Hepatocyte (in vitro differentiated cells): ENCODE measurements at places on chromosomes 1 and 21. TPM values are rescaled to one million over a fixed set of nuclear protein-coding genes. Genes with fewer than 3 reads are reported as not detected.
A peak's percentile ranks its signal among the peaks of the same experiment; 100 is the strongest.

GRCh38 chr1:103129255-103129654 is 20.9 kb upstream of the COL11A1 start:
- DNase-seq = peak; percentile 43

DNA sequence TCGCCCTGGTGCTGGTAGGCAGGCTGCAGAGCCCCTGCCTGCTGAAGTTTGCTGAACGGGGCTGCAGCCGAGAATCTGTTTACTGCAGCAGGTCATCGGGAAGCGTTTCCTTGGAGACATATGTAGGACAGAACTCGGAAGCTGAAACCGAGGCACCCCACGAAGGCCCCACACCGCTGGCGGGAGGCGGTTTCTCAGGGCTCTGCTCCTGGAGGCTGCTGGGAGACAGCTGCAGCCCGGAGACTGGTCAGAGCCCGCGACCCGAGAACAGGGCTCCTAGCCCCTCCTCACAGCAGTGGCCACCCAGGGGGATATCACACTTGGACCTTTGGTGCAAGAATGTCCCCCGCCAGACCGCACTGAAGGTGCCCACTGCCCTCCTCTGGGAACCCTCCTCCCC is 12.7 kb upstream of the PLCH2 start:
- peak; percentile 57 for DNase-seq

DNA sequence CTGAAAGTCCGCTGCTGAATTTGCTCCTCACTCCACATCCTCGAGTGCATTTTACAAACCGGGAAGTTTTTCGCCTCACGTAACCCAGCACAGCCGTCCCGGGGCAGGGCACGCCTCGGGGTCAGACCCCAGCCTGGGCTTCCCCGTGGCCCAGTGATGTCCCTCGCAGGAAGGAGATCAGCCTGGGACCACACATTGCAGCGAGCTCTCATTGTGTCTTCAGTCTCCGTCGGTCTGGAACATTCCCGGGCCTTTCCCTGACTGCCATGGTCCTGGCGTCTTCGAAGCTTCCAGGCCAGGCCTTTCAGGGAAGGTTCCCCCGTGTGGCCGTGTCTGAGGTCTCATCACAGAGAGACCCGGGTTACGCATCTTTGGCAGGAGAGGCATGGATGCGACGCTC is 43.5 kb downstream of the MORN1 start:
- DNase-seq = no peak

DNA sequence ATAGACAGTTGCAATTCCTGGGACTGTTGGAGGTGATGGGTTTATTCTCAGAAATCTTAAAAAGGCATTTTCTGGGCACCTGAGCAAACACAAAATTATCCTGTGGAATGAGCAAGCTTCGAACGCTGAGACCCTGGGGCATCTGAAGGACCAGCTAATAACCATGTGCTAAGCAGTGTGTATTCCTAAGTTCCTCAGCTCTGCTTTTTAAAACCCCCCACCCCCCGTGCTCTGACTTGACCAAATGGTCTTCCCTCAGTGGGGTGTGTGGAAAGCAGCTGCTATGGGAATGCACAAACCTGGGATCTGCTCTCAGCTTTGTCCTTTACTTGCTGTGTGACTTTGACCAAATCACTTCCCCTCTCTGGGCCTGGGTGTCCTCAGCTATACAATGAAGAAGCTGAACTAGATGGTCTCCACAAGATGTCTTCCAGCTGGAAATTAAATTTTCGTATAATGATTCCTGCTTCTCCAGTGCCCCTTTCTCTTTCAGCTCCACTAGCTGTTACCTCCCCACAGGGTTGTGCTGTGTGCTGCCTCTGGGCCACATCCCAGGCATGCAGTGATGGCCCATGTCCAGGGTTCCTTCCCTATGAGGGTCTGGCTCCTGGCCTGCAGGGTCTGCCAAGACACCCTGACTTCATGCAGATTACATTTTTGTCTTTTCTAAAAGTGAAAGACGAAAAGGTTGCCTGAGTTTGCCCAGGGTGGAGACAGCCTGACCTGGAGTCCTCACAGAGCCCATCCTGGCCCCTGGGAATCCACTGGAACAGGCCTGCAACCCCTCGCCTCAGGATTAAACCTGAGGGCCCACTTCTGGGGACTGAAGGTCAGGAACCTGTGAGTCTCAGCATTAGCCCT is 14.9 kb upstream of the CD247 start:
- DNase-seq = no peak

DNA sequence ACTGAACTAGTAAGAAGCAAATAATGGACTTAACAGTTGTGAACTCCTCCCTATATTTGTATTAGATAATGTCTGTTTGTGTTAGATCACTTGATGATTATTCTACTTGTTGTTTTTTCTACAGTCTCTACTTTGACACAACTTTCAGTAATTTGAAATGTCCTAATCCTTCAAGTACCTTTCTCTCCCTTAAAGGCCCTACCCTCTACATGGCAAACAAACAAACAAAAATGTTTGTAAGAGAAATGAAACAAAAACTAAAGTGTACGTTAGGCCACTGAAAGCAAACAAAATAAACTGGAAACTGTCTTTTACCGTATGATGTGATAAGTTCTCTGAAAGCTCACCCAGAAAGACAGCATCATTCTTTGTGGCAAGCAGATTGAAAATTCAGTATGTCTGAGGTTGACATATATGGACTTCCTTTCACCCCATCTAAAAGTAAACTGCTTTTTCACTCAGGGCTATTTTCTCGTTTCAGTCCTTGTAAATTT is 255.9 kb upstream of the SNX7 start:
- no peak for DNase-seq

GRCh38 chr21:28805885-28806284 is 186.8 kb downstream of the LTN1 start:
- DNase-seq = no peak

Gene CCSAP
- polyA plus RNA-seq = 2.7 and 3.8 TPM in 2 replicates

- DNase-seq = no peak
Observed at GRCh38 chr1:245730801-245731200, 576.0 kb downstream of the KIF26B start.
